Esophagus muscularis mucosa (tissue), 4 donors: ENCODE measurements at places on chromosomes 11 and 22. TPM values are rescaled to one million over a fixed set of nuclear protein-coding genes. Genes with fewer than 3 reads are reported as not detected.

DNA sequence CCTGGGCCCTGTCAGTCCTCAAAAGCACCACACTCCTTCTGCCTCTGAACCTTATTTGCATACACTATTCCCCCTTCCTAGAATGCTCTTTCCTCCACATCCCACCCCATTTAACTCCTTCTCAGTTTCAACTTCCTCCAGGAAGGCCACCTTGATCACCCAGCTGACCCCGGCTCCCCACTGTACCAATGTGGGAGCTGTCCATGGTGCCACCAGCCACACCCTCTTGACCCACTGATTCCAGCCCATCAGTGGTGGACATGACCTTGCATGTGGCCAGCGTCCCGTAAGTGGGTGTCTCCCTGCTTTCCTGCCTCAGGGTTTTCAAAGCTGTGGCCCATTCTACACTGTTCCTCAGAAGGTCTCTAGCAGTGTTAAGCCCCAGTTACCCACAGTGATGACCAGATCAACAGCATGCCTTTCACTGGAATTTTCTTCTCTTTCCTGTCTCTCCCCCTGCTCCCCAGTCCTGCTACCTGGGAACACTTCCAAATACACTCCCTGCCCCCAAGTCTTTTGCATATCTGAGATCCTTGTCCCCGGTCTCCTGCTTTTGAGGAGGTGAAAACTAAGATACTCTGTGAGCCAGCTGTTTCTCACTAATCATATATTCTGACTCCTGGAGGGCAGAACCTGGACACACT, 346.6 kb downstream of the MN1 start:
- no peak overlapping the region for H3K27ac ChIP-seq
- H3K4me1 ChIP-seq: no peaks in the 10 kb centered on the region

DNA sequence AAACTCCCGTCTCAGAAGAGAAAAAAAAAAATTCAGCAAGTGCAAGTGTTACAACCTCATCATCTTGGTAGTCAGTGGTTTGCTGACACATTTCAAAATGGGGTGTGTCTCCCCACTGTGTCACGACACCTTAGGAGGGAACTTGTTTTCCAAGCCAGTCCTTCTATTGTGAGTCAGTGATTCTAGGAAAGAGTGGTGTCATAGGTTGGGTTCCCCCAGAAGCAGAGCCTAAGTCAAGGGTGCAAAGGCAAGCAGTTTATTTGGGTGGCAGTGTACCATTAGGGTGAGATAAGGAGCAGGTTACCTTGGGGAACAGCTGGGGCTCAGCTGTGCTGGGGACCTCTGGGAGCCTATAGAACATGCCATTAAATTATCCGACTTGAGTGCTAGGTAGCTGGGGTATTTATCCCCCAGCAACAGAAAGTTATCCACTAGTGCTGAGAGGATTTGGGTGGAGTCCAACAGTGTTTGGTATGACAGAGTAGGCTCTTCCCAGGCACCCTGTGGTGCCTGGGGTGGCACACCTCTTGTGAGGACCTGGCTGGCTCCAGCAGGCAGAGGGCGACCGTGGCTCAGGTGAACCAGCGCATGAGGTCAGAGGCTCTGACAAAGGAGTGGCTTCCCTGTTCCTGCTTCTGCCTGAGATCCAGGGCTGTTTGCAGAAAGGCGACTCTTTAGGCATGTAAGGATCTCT, 41.7 kb downstream of the KIAA1671 start:
- H3K27ac ChIP-seq: no peak overlapping the region
- no peak for DNase-seq
- no peaks in the 10 kb centered on the region for H3K36me3 ChIP-seq
- no peaks in the 10 kb centered on the region for H3K27me3 ChIP-seq
- no peak overlapping the region for H3K4me3 ChIP-seq

DNA sequence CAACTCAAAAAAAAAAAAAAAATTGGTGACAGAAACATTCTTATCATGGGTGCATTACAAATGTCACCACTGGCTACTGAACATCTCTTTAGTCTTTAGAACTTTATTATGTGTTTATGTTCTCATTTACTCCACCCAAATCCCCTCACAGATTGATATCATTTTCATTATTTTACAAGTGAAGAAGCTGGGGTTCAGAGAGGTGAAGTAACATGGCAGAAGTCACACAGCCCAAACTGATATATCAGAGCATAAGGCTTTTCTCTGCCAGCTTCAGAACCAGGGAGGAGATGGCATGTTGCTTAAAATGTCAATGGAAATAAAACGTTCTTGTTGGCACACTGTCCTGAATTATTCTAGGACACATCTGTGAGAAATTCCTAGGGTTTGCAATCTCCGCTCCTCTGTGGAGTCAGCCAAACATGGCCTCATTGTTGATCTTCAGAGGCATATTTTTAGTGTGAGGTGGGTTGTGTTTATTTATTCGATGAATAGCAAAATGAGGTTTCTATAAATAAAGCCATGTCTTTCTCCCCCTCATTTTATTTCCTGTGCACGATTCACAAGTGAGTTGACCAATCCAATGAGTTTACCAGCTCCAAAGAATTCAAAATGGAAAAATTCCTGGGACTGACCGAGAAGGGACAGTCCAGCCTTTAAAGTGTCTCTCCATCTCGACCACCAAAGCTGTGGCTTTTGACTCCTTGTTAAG, 72.9 kb upstream of the ANO1 start:
- no peak overlapping the region for H3K27ac ChIP-seq
- no peak overlapping the region for H3K4me3 ChIP-seq
- no peaks in the 10 kb centered on the region for H3K36me3 ChIP-seq
- no peaks in the 10 kb centered on the region for H3K4me1 ChIP-seq
- no peak for DNase-seq

DNA sequence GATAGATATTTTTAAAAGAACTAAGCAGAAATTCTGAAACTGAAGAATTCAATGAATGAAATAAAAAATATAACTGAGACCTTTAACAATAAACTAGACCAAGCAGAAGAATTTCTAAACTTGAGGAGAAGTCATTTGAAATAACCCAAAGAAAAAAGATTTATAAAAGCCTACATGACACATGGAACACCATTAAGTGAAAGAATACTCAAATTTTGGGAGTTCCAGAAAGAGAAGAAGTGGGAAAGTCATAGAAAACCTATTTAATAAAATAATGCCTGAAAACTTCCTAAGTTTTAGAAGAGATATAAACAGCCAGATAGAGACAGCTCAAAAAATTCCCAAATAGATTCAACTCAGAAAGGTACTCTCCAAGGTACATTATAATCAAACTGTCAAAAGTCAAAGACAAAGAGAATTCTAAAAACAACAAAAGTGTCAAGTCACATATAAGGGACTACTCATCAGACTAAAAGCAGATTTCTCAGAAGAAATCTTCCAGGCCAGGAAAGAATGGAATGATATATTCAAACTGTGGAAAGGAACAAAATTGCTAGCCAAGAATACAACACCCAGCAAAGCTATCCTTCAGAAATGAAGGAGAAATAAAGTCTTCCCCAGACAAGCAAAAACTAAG, 72.9 kb upstream of the GNAZ start:
- H3K27ac ChIP-seq: no peak overlapping the region
- DNase-seq: no peak
- no peaks in the 10 kb centered on the region for H3K36me3 ChIP-seq
- no peaks in the 10 kb centered on the region for H3K4me1 ChIP-seq
- no peak overlapping the region for H3K4me3 ChIP-seq
- no peaks in the 10 kb centered on the region for H3K27me3 ChIP-seq

MS4A7 gene
- 30.7 TPM for total RNA-seq

DNA sequence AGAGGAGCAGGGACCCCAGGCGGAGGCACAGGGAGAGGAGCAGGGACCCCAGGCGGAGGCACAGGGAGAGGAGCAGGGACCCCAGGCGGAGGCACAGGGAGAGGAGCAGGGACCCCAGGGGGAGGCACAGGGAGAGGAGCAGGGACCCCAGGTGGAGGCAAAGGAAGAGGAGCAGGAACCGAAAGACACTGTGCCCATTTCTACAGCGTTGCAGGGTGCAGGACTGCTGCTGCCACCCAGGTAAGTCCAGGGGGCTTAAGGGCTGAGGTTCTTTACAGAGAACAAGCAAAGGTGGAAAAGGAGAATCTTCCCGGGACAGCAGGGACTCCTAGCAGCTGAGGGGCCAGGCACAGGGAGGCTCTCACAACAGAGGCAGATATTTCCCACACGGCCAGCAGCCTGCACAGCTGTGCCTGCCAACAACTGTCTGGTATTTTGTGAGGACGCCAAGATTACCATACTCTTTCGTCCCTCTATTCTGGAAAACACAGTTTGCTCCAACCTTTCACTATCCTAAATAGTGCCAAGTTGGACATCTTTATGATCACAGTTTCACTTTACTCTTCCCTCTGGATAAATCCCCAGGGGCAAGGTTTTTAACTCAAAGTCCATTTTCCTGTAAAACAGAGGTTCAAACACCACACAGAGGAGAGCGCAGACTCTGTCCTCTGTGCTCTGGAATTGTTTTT, 39.4 kb downstream of the SHANK2 start:
- H3K4me1 ChIP-seq: peaks cover 9% of the 10 kb centered on the region
- H3K27me3 ChIP-seq: no peaks in the 10 kb centered on the region
- H3K27ac ChIP-seq: no peak overlapping the region
- H3K4me3 ChIP-seq: no peak overlapping the region
- DNase-seq: no peak

- H3K4me3 ChIP-seq: no peak overlapping the region
- H3K27ac ChIP-seq: no peak overlapping the region
- no peak for DNase-seq
- peaks cover 6% of the 10 kb centered on the region for H3K4me1 ChIP-seq
These were observed 48.2 kb downstream of the RTN4R start for GRCh38 chr22:20219667-20220628.

DNA sequence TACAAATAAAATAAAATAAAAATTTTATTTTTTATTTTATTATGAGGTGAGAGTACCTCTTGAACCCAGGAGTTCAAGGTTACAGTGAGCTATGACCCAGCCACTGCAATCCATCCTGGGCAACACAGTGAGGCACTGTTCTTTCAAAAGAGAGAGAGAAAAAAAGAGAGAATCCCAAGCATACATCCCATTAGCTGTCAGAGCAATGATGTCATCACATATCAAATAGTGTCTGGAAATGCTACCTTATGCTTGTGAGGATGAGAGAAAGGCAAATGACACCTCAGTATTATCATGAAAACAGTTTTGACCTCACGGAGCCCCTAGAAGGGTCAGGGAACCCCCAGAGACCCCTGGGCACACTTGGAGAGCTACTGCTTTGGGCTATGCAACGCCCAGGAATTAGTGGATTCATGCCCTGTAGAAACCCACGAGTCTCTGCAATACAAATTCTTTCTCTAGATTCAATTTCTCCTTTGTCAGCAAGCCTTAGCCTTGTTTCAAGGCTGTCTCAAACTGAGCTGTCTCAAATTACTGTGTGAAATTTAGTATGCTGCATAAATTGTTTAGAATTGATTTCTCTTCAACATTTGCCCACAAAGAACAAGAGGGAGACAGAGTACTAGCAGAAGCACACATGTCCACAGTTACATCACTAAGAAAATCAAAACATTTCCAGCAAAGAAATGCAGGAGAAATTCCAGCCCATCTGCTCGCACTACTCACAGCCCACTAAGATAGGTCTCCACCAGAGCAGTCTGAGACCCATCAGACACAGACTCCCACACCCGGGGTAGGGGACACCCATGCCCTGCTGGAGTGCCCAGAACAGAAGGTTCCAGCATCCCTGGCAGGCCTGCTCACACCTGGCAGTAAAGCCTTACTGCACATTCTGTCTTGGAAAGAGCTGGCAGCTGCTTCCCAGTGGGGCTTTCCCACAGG, 18.1 kb downstream of the DGCR2 start:
- H3K4me3 ChIP-seq: no peak overlapping the region
- DNase-seq: no peak
- H3K4me1 ChIP-seq: peaks cover 39% of the 10 kb centered on the region
- peak overlapping the region; percentile 6 for H3K27ac ChIP-seq

- no peak overlapping the region for H3K27ac ChIP-seq
- no peak overlapping the region for H3K4me3 ChIP-seq
- no peaks in the 10 kb centered on the region for H3K27me3 ChIP-seq
- no peak for DNase-seq
- H3K36me3 ChIP-seq: no peaks in the 10 kb centered on the region
These were observed 28.6 kb downstream of the APOL5 start for GRCh38 chr22:35746248-35746647.

GRCh38 chr11:16902781-16903378, 111.3 kb downstream of the PLEKHA7 start:
- H3K36me3 ChIP-seq: no peaks in the 10 kb centered on the region
- H3K4me3 ChIP-seq: no peak overlapping the region
- H3K27me3 ChIP-seq: no peaks in the 10 kb centered on the region
- H3K4me1 ChIP-seq: peaks cover 20% of the 10 kb centered on the region
- DNase-seq: no peak

- no peaks in the 10 kb centered on the region for H3K4me1 ChIP-seq
- H3K27ac ChIP-seq: no peak overlapping the region
- H3K36me3 ChIP-seq: peaks cover 7% of the 10 kb centered on the region
- H3K27me3 ChIP-seq: no peaks in the 10 kb centered on the region
- H3K4me3 ChIP-seq: no peak overlapping the region
- DNase-seq: no peak
These were observed 11.0 kb downstream of the RHBDD3 start for GRCh38 chr22:29256606-29257325.

OR4D5 gene
- total RNA-seq: not detected

DNA sequence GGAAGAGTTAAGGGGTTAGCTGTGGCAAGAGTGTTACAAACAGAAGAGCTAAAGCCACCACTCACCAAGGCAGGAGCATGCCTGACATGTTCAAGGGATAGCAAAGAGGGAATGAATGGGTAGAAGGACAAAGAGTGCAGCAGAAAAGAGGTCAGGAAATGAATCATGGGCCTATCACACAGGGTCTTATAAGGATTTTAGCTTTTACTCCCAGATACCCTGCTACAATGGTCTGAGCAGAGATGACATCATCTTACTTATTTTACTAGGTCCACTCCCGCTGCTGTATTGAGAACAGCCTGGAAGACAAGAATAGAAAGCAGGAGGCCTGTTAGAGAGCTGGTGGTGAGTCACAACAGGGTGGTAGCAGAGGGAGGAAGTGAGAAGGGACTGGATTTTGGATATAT, 9.8 kb downstream of the TRAF6 start:
- H3K27ac ChIP-seq: no peak overlapping the region
- no peak overlapping the region for H3K4me3 ChIP-seq
- no peak for DNase-seq

DNA sequence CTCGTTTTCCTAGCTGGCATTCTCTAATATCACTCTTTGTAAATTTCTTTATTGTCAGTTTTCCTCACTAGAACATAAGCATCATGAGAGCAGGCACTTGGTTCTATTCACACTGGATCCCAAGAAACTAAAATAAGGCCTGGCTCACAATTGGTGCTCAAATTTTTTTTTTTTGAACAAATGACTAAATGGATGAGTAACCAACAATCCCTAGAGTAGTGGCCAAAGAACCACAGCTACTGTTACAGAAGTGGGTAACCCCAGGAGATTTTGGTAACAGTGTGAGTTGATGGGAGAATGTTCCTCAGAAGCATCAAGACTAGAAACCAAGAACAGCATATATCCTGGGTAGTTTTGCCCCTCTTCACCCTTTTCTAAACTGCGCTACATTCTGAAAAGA, 572.6 kb downstream of the INSC start:
- H3K36me3 ChIP-seq: no peaks in the 10 kb centered on the region
- no peak for DNase-seq
- peaks cover 4% of the 10 kb centered on the region for H3K4me1 ChIP-seq
- no peak overlapping the region for H3K27ac ChIP-seq
- H3K27me3 ChIP-seq: no peaks in the 10 kb centered on the region
- H3K4me3 ChIP-seq: no peak overlapping the region

GRCh38 chr11:26283852-26284408, 48.0 kb upstream of the ANO3 start:
- no peaks in the 10 kb centered on the region for H3K36me3 ChIP-seq
- no peaks in the 10 kb centered on the region for H3K27me3 ChIP-seq
- no peak for DNase-seq
- H3K4me1 ChIP-seq: no peaks in the 10 kb centered on the region
- no peak overlapping the region for H3K27ac ChIP-seq
